ENCODE measurements at places on chromosomes 6 and 20.
A peak's percentile ranks its signal among the peaks of the same experiment; 100 is the strongest.

DNA sequence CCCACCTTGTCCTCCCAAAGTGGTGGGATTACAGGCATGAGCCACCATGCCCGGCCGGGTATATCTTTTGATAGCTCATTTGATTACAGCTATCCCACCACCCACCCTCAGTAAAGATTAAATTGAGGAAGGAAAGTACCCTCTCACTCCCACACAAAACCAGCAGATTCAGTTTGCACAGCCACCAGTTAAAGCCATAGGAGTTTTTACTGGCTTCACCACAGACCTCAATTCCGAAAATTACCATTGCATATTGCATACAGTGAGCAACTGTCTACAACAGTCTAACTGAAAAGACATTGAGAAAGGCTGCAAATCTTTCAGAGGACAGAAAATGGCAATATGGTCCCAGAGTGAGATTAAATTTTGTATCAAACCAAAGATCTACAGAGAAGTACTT, 34.9 kb downstream of the ESF1 start:
- no peak for DNase-seq

- DNase-seq, result no peak
Observed at GRCh38 chr6:127857051-127857637, 43.7 kb downstream of the THEMIS start.

DNA sequence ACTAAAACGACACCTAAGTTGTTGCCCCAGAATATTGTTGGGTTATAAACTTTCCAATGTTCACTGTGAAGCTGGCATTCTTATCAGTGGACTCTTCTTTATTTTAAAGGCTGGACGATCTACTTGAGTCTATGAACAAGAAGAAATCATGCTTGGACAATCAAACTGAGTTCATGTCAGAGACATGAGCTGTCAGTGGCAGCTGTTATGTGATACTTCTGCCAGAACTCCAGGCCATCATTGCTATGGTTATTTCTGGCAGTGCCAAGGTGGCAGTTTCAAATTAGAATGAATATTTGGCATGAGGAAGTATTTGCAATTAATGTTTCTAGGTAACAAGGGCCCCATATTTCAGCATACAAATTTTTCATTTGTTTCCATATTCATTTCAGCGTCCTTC, 417.3 kb downstream of the LMBRD1 start:
- DNase-seq, result no peak

- DNase-seq, result no peak
Observed at GRCh38 chr6:56640374-56640773, 2.3 kb downstream of the DST start.

GRCh38 chr6:37696220-37696840, 1.4 kb downstream of the MDGA1 start:
- peak; percentile 68 for DNase-seq

DNA sequence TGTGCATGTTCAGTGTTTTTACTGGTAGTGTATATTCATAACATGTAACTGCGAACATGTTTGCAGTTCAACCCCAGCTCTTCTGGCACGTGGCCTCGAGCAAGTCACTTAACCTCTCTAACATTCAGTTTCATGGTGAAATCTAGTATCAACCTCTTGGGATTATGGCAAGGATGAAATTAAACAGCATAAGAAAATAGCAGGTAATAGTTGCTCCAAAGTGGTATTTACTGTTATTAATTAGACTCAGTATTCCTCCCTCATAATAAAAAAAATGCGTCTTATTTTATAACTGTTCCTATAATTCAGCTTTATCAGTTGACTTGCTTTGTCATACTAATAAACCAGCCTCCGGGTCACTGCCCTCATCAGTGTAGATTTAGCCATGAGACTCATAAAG, 15.0 kb downstream of the FAM184A start:
- no peak for DNase-seq

- DNase-seq, result no peak
Observed at GRCh38 chr6:105282631-105283585, 103.1 kb upstream of the POPDC3 start.

DNA sequence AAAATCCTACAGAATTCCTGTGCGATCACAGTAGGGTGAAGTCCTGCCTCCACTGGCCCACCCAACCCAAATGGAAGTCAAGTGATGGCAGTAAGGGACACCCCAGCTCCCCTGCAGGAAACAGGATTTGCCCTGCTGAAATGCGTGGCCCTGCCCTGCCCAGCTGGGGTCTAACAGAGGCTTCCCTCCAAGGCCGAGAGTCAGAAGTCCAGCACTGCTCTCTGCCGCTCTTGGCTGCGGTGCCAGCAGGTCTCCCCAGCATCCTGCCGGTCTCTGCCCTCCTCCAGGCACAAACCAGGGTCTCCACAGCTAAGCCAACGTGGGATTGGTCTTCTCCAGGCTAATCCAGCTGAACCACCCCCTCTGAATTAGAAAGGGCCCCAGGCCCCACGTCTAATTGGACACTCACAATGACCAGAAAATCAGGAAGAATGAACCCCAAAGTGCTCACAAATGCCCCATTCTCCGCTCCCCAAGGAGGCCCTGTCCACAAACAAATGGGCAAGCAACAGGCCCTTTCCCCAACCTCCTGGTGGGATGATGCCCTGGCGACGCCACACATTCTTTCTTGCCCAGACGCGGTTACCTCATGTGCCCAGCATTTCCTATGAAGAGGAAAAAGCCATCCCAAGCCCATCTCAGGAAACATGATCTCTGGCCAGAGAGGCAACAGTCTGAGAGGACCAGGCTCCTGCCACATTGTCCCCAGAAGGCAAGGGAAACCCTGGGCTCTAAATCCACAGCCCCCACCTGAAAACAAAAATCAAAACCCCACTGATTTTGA, 117.2 kb downstream of the BANF2 start:
- no peak for DNase-seq

- peak; percentile 64 for DNase-seq
Observed at GRCh38 chr6:72418495-72418894, 203.4 kb upstream of the KCNQ5 start.
